Cardiac muscle cell (in vitro differentiated cells and primary cell): ENCODE measurements at places on chromosomes 7 and 10.

DNA sequence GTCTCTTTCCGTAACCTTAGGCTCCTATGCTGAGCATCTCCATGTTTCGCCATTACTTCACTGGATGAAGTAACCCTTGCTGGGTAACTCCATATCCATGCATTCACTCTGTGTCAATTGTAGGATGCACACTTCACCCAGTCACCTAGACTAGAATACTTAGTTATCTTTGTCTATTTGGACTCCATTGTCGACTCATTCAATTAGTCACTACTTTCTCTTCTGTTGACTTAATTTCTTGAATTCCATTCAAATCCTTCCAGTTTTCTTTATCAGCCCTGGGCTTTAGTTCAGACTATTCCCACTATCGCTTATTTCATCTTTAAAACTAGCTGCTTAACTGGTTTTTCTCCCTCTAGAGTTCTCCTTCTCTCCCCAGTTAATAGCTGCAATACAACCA, 111.3 kb upstream of the TNS3 start:
- peak; percentile 18 for DNase-seq

- peak; percentile 11 for DNase-seq
These were observed 688 bp downstream of the PTN start for GRCh38 chr7:137342828-137343261.

DNA sequence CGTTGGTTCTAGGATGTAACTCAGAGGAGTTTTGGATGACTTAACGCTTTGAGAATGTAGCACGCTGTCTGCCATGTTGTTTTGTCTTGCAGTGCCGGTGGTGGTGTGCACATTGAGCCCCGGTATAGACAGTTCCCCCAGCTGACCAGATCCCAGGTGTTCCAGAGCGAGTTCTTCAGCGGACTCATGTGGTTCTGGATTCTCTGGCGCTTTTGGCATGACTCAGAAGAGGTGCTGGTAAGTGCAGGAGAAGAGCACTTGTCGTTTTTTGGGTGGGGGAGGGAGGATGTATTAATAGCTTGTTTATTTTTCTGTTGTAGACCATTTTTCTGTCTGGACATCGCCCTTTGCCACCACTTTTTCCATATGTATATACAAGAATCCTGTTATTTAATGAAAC, 6.3 kb downstream of the NDUFB2 start:
- DNase-seq: no peak

DNA sequence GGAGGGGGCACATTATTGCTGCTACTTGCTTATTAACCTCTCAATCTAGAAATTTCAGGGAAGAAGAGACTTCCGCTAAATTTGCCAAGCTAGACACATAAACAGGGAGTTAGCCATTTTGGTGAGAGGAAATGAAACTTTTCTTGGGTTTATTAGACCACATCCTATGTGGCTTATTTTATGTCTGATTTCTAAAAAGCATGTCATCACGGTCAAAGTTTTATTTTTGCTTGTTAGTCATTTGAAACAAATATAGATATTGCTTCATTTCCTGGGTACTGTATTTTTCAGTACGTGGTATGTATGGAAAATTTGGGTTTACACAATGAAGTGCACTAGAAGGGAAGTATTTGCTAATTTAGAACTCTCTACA, 144.1 kb downstream of the TCF7L2 start:
- peak; percentile 55 for DNase-seq

- DNase-seq: peak; percentile 4
These were observed 88.1 kb downstream of the XPNPEP1 start for GRCh38 chr10:109835257-109835656.

- no peak for DNase-seq
These were observed 22.3 kb downstream of the MCM10 start for GRCh38 chr10:13183625-13184024.

GRCh38 chr7:156950381-156950858, 908 bp downstream of the NOM1 start:
- no peak for DNase-seq
